ENCODE measurements at places on chromosomes 5 and 9. TPM values are rescaled to one million over a fixed set of nuclear protein-coding genes. Genes with fewer than 3 reads are reported as not detected.
A peak's percentile ranks its signal among the peaks of the same experiment; 100 is the strongest.

- peak; percentile 75 for DNase-seq
- peak overlapping the region; percentile 58 for H3K4me3 ChIP-seq
- H3K36me3 ChIP-seq = no peaks in the 10 kb centered on the region
- H3K27me3 ChIP-seq = peaks cover 1% of the 10 kb centered on the region
- peak overlapping the region; percentile 97 for H3K27ac ChIP-seq
- H3K4me1 ChIP-seq = peaks cover 29% of the 10 kb centered on the region
These were observed 138.6 kb downstream of the PALM2AKAP2 start for GRCh38 chr9:109918339-109919163.

SOX30 gene
- 0.65 TPM for total RNA-seq

DNA sequence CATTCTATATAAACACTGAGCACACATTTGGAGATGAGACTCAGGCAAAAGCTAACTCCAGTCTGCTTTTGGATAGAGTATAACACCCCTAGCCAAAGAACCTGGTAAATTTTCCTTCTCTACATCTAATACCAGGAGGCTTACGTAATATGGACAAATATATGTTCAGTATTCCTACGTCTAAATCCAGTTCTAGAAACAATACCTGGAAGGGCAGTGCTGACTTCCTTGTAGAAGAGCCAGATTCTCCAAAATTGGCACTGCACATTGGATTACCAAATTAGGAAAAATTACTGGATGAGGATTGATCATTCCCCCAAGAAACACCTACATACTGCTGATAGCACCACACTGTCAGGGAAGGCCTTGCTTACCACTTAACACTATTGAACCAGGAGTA is 247.4 kb downstream of the SAXO1 start:
- H3K4me1 ChIP-seq = no peaks in the 10 kb centered on the region
- no peak for DNase-seq
- no peak overlapping the region for H3K27ac ChIP-seq
- peaks cover 7% of the 10 kb centered on the region for H3K27me3 ChIP-seq

DNA sequence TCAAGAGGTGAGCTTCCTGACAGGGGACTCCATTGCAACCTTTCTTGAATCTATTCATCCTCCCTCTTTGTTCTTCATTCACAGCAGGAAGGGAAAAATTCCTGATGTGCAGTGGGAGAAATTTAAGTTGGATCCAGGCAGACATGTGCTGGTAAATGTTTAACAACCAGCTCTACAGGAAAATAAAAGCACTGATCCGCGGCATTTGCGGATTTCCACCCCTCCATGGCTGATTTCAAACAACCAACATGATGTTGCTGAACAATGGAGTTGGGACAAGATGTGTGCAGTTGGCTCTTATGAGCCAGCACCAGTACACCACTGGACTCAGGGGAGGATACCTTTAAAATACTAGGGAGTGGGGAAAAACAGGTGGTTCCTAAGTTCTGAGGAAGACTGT is 47.0 kb downstream of the SPRY4 start:
- no peak overlapping the region for H3K4me3 ChIP-seq
- no peak for DNase-seq
- no peaks in the 10 kb centered on the region for H3K27me3 ChIP-seq
- no peak overlapping the region for H3K27ac ChIP-seq

DNA sequence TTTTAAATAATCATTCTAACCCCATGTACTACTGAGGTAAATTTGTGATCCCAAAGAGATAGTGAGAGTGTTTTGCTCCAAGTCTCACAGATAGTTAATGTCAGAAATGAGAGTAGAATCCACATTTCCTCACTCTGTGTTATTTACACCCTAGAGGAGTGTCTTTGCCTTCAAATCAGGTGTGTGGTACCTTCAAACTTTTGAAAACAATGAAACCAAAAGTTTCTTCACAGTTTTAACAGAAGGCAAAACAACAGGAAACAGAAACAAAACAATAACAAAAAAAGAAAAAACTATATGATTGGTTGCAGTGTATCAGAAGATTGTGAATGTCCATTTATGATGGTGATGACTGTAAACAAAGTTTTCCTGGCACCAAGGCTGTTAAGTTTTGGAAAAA is 85.9 kb downstream of the ERBIN start:
- peaks cover 12% of the 10 kb centered on the region for H3K36me3 ChIP-seq
- H3K27me3 ChIP-seq = no peaks in the 10 kb centered on the region
- no peak for DNase-seq
- no peak overlapping the region for H3K4me3 ChIP-seq
- H3K4me1 ChIP-seq = peaks cover 39% of the 10 kb centered on the region
- peak overlapping the region; percentile 50 for H3K27ac ChIP-seq

DNA sequence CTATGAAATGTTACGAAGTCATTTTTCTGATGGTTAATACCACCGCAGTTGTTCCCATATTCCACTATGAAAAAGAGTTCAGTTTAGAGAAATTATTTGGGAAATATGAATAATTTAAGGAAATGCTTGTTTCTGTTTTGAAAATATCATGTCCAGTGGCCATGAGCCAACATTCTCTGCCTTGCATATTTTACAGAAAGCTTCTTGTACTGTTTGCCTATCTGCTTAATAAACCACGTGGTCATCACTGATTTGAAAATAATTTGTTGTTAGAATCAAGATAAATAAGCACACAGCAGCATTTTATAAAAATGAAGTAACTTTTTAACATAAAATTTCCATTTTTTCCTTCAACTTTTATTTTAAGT is 381.5 kb upstream of the CDH18 start:
- H3K27ac ChIP-seq = no peak overlapping the region
- no peaks in the 10 kb centered on the region for H3K27me3 ChIP-seq
- no peaks in the 10 kb centered on the region for H3K4me1 ChIP-seq
- no peak overlapping the region for H3K4me3 ChIP-seq

PCSK1 gene
- total RNA-seq = not detected

GRCh38 chr9:129688285-129689043 is 23.0 kb downstream of the PRRX2 start:
- H3K4me3 ChIP-seq = no peak overlapping the region
- no peaks in the 10 kb centered on the region for H3K36me3 ChIP-seq
- DNase-seq = no peak
- no peak overlapping the region for H3K27ac ChIP-seq
- no peaks in the 10 kb centered on the region for H3K27me3 ChIP-seq
- H3K4me1 ChIP-seq = no peaks in the 10 kb centered on the region

CEP120 gene
- 33.2 TPM for total RNA-seq
